ENCODE measurements at places on chromosomes 11 and 22.

DNA sequence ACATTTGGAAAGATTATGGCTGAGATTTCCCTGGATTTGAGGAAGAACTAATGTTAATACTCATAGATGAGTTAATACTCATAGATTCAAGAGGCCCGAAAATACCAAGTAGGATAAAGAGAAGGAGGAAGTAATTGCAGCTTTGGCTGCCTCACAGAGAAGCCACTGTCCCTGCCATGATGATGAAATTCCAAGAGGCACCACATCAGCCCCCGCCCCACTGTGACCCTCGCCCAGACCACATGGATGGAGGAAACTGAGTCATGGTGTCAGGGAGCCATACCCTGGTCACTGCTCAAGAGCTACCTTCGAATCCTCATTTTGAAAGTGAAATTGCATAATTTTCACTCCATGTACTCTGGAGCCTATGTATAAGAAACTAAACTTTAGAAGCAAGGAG lies 92.9 kb upstream of the SLC22A12 start:
- DNase-seq = no peak

- DNase-seq = no peak
These were observed 14.1 kb downstream of the CXCR5 start for GRCh38 chr11:118897721-118898310.

DNA sequence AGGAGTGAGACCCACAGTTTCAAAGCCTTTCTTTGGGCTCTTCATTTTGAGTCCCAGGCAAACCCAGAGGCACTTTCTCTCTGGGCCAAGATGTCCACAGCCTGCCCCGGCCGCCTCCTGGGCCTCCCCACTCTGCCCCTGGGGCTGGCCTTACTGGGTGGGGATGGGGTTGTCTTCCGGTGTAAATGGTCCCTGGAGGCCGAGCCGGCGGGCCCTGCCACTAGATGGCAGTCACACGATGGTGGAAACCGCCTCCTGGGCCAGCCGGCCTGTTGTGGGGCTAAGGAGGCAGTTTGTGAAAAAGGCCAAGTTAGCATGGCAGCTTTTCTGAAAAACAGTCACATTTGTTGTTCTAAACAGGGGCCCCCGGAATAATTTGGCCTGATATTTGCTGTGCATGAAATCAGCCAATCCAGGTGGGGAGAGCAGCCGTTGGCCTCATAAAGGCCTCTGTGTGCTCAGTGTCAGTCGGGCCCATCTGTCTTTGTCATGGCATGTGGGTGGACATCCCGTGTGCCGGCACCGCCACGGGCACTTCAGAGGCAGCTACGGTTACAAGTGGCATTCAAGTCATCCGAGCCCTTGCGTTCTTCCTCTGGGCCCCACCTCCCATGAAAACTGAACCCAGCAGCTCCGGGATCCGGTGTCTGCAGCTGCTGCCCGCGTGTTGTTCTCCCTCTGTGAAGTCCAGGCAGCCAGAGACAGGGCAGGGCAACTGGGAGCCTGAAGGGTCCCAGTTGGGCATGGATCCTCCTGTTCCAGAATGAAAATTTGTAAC lies 6.5 kb downstream of the MRPL23 start:
- no peak for DNase-seq

GRCh38 chr11:46319074-46319453 lies 28.2 kb upstream of the DGKZ start:
- no peak for DNase-seq

- DNase-seq = no peak
These were observed 541.2 kb downstream of the MIAT start for GRCh38 chr22:27198518-27199035.
